ENCODE measurements at places on chromosomes 6 and 20. TPM values are rescaled to one million over a fixed set of nuclear protein-coding genes. Genes with fewer than 3 reads are reported as not detected.

DNA sequence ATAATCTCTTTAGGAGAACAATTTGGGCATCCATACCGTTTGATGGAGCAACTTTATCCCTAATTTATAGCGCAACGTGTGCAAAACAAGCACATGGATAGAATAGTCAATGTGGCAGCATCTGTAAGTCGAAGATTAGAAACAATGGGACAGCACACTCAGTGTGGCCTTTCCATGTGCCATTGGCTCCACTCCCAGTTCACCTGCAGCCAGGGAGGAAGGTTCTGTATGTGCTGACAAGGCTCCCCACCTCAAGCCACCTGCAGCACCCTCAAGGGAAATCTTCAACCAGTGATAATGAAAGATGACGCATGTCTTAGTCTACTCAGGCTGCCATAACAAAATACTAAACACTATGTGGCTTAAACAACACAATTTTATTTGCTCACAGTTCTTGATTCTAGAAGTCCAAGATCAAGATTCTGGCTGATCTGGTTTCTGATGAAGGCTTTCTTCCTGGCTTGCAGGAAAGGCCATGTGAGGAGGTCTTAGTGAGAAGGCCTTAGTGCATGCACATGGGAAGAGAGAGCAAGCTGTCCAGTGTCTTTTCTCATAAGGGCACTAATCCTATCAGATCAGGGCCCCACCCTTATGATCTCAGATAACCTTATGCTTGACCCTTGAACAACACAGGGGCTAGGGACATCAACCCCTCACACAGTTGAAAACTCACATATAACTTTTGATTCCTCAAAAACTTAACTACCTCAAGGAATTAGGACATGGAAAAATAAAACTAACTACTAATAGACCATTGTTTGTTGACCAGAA is 34.9 kb upstream of the SHLD1 start:
- DNase-seq: no peak
- no peaks in the 10 kb centered on the region for H3K27me3 ChIP-seq
- H3K4me3 ChIP-seq: no peak overlapping the region
- no peaks in the 10 kb centered on the region for H3K36me3 ChIP-seq
- peaks cover 6% of the 10 kb centered on the region for H3K4me1 ChIP-seq

GRCh38 chr20:16904751-16905150 is 156.6 kb downstream of the OTOR start:
- no peak for DNase-seq
- no peaks in the 10 kb centered on the region for H3K36me3 ChIP-seq
- H3K27me3 ChIP-seq: no peaks in the 10 kb centered on the region

DNA sequence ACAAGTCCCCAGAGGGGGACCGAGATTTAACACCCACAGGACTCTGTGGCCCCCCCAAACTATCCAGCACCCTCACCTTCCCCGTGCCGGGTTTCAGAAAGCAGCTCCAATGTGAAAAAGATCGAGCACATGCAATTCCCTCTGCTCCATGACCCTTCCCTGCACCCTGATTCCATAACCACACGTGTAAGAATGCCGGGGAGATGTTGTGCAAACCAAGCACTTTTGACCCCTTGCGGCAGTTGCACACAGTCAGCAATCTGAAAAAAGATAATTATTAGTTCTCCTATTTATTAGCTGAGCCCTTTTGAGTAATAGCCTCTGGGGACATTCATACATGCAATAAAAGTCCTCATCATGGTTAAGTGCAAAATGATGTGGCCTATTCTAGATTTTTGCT is 13.0 kb downstream of the FOXQ1 start:
- H3K4me3 ChIP-seq: no peak overlapping the region
- DNase-seq: no peak
- no peak overlapping the region for H3K27ac ChIP-seq
- no peaks in the 10 kb centered on the region for H3K36me3 ChIP-seq
- H3K27me3 ChIP-seq: no peaks in the 10 kb centered on the region
- H3K4me1 ChIP-seq: no peaks in the 10 kb centered on the region

GRCh38 chr20:63094767-63095499 is 88.2 kb upstream of the BHLHE23 start:
- no peak overlapping the region for H3K4me3 ChIP-seq
- no peaks in the 10 kb centered on the region for H3K4me1 ChIP-seq
- peaks cover 2% of the 10 kb centered on the region for H3K27me3 ChIP-seq
- DNase-seq: no peak
- no peaks in the 10 kb centered on the region for H3K36me3 ChIP-seq

- no peak for DNase-seq
- H3K36me3 ChIP-seq: no peaks in the 10 kb centered on the region
- no peaks in the 10 kb centered on the region for H3K27me3 ChIP-seq
- H3K4me1 ChIP-seq: no peaks in the 10 kb centered on the region
- H3K4me3 ChIP-seq: no peak overlapping the region
Observed at GRCh38 chr20:50715694-50716093, 15.7 kb upstream of the PARD6B start.

DNA sequence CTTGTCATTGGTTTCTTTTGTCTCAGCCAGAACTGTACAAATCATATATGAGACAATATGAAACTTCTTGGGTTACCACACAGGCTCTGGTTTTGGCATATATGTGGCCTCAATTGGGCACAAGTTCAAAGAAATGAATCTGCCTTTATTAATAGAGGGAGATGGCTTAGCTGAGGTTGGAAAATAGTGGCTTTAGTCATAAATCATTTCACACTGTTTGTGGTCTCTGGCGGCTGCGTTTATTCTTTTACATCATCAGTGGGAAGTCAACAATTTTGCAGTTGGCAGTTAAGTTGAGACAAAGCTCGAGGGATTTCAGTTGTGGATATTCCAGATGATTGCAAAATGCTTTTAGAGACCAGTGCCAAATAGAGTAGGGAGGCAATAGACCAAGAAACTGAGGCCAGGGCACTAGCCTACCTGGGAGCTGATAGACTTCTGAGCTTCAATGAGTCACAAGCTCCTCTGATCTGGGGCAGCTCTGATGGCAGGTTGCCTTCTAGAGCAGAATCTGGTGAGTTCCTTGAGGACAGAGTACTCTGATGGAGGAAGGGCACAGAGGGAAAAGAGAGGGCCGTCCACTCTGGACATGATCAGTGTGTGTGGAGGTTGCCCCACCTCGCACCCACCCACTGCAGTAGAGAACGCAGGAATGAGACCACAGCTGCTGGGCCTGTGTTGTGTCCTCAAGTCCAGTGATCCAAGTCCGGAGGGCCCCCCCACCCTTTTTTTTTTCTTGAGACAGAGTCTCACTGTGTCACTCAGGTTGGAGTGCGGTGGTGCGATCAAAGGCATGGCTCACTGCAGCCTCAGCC is 73.5 kb downstream of the ARMC2 start:
- DNase-seq: no peak
- no peak overlapping the region for H3K27ac ChIP-seq
- H3K4me1 ChIP-seq: peaks cover 9% of the 10 kb centered on the region
- no peaks in the 10 kb centered on the region for H3K36me3 ChIP-seq
- H3K4me3 ChIP-seq: no peak overlapping the region
- H3K27me3 ChIP-seq: no peaks in the 10 kb centered on the region

- H3K27ac ChIP-seq: peak overlapping the region; percentile 38
- DNase-seq: no peak
- no peaks in the 10 kb centered on the region for H3K27me3 ChIP-seq
- H3K36me3 ChIP-seq: no peaks in the 10 kb centered on the region
- peaks cover 11% of the 10 kb centered on the region for H3K4me1 ChIP-seq
Observed at GRCh38 chr20:24406750-24407149, 62.7 kb upstream of the SYNDIG1 start.

DNA sequence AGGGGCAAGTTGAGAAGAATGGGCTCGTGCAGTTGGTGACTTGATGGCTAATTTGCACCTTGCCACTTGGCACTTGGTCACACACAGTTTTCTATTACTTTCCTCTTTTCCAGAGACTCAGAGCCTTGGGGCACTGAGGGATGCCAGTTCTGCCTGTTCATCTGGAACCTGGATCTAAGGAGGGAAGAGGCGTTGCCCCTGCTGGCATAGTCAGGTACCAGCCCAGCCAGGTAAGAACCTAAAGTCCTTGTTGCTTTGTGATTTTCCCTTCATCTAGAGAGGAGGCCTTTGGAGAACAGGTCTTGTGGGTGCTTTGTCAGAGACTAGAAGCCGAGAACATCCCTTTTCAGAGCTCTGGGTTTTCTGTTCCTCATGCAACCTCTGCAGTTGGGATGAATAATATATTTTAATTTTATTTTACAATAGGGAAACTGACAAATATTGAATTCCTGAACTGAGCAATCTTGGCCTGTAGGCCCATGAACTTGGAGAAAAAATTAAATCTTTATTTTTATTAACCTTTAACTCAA is 11.4 kb downstream of the SYTL3 start:
- peak overlapping the region; percentile 88 for H3K27ac ChIP-seq
- no peak for DNase-seq
- H3K36me3 ChIP-seq: peaks cover 8% of the 10 kb centered on the region
- no peak overlapping the region for H3K4me3 ChIP-seq
- peaks cover 59% of the 10 kb centered on the region for H3K4me1 ChIP-seq

GRCh38 chr20:9332791-9333479 is 181.5 kb upstream of the LAMP5 start:
- no peaks in the 10 kb centered on the region for H3K27me3 ChIP-seq
- no peak for DNase-seq
- no peaks in the 10 kb centered on the region for H3K4me1 ChIP-seq
- no peak overlapping the region for H3K27ac ChIP-seq

- DNase-seq: no peak
- no peaks in the 10 kb centered on the region for H3K27me3 ChIP-seq
- H3K4me1 ChIP-seq: no peaks in the 10 kb centered on the region
- no peak overlapping the region for H3K4me3 ChIP-seq
Observed at GRCh38 chr6:5680095-5680494, 326.6 kb downstream of the NRN1 start.

TTI1 gene
- 15.4 TPM for total RNA-seq

UST gene
- 8.0 TPM for total RNA-seq

Data from thymus (tissue), 14 donors.